ENCODE measurements at places on chromosomes 16 and 17. TPM values are rescaled to one million over a fixed set of nuclear protein-coding genes. Genes with fewer than 3 reads are reported as not detected.

MTSS2 gene
- total RNA-seq: 5.5 TPM

DNA sequence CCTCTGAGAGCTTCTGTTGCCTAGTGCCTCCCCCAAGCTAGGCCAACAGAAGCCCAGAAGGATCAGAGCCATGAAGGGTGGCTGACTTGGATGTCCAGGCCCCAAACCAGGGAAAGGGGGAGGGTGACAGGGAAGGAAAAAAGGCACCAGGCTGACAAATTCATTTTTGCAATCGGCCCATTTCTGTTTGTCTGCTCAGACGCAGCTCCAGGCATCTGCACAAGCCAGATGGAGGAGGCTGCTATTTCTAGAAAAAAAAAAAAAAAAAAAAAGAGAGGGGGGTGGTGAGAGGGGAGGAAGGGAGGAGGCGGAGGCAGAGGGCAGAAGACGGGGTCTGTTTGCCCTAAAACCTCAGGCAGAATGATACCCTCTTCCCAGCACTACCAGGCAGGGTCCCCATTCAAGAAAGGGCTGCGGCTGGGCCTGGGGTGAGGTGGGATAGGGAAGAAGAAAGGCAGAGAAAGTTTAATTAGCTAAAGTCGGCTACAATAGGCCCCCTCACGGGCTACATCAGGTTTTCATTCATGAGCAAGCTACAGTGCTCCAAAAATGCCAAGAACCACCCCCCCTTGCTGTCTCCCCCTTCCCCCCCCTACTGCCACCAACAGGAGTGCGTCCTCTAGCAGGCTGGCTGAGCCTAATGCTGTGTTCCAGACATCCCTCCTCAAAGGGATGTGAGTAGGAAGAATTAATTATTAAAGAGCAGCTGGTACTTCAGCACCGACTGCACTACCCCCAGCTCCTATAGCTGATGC lies 2.4 kb downstream of the HDAC5 start:
- no peak overlapping the region for H3K4me3 ChIP-seq
- no peaks in the 10 kb centered on the region for H3K27me3 ChIP-seq

SLC13A5 gene
- total RNA-seq: 0.22 TPM

- H3K27me3 ChIP-seq: no peaks in the 10 kb centered on the region
- DNase-seq: no peak
- peak overlapping the region; percentile 7 for H3K27ac ChIP-seq
- H3K4me3 ChIP-seq: peak overlapping the region; percentile 88
- no peaks in the 10 kb centered on the region for H3K36me3 ChIP-seq
These were observed 1.5 kb downstream of the TEX2 start for GRCh38 chr17:64261417-64262145.

DNA sequence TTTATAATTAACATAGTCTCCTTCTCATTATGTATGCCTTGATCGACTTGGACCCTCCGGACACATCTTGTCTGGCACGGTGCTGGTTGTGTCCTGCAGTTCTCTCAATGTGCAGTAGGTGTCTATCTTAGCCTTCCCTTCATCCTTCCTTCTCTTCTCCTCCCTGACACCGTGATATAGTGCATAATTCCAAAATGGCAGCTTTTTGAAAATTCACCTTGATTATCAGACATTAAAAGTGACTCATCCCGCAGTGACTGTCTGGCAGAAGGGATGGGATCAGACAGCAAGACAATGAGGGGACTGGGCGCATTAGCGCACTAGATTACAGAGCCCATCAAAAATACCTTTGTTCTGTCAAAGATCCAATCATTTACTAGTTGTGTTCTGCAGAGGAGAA lies 70.0 kb upstream of the PMFBP1 start:
- no peak for DNase-seq
- no peaks in the 10 kb centered on the region for H3K36me3 ChIP-seq
- H3K27ac ChIP-seq: no peak overlapping the region
- H3K27me3 ChIP-seq: no peaks in the 10 kb centered on the region

- H3K4me1 ChIP-seq: peaks cover 28% of the 10 kb centered on the region
- H3K27ac ChIP-seq: no peak overlapping the region
- peaks cover 4% of the 10 kb centered on the region for H3K36me3 ChIP-seq
- H3K4me3 ChIP-seq: peak overlapping the region; percentile 4
These were observed 3.3 kb upstream of the NFE2L1 start for GRCh38 chr17:48044851-48045250.

DNA sequence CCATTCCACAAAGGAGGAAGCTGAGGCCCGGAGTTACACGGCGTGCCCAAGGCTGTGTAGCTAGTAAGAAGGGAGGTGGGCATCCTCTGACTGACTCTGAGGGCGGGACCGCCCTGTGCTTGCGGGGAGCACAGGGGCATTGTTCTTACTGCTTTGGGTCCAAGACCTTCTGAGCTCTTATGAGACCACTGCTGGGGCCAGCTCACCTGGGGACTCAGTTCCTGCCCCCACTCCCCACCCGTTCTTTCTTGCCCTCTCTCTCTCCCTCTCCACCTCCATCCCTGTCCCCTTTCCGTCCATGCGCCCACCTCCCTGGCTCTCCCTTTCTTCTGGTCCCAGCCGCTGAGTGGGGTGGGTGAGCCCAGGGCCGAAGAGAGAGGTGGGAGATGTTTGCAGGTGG lies 19.6 kb downstream of the CCR7 start:
- H3K4me1 ChIP-seq: peaks cover 94% of the 10 kb centered on the region
- no peaks in the 10 kb centered on the region for H3K27me3 ChIP-seq
- peak overlapping the region; percentile 92 for H3K27ac ChIP-seq

TVP23A gene
- total RNA-seq: 0.60 TPM

GRCh38 chr17:35289222-35289621 lies 46.4 kb downstream of the SLFN5 start:
- H3K27ac ChIP-seq: peak overlapping the region; percentile 84
- H3K36me3 ChIP-seq: peaks cover 3% of the 10 kb centered on the region
- peak overlapping the region; percentile 65 for H3K4me3 ChIP-seq
- DNase-seq: no peak
- H3K4me1 ChIP-seq: peaks cover 35% of the 10 kb centered on the region

GRCh38 chr17:61627125-61627524 lies 36.1 kb upstream of the NACA2 start:
- H3K27me3 ChIP-seq: peaks cover 33% of the 10 kb centered on the region
- DNase-seq: no peak
- H3K4me1 ChIP-seq: no peaks in the 10 kb centered on the region
- no peaks in the 10 kb centered on the region for H3K36me3 ChIP-seq
- H3K4me3 ChIP-seq: no peak overlapping the region
- H3K27ac ChIP-seq: no peak overlapping the region

GRCh38 chr17:70053241-70054234 lies 21.5 kb upstream of the KCNJ16 start:
- no peaks in the 10 kb centered on the region for H3K27me3 ChIP-seq
- no peak overlapping the region for H3K27ac ChIP-seq
- no peak for DNase-seq
- no peaks in the 10 kb centered on the region for H3K36me3 ChIP-seq
- no peak overlapping the region for H3K4me3 ChIP-seq

ZNF750 gene
- total RNA-seq: not detected

- no peak overlapping the region for H3K4me3 ChIP-seq
- H3K36me3 ChIP-seq: no peaks in the 10 kb centered on the region
- no peak for DNase-seq
- peaks cover 4% of the 10 kb centered on the region for H3K4me1 ChIP-seq
These were observed 5.9 kb downstream of the TMEM98 start for GRCh38 chr17:32933881-32934280.

PLEKHG4 gene
- 30.4 TPM for total RNA-seq

- peak overlapping the region; percentile 54 for H3K4me3 ChIP-seq
- H3K4me1 ChIP-seq: no peaks in the 10 kb centered on the region
- DNase-seq: peak; percentile 72
- peak overlapping the region; percentile 68 for H3K27ac ChIP-seq
- H3K36me3 ChIP-seq: no peaks in the 10 kb centered on the region
- H3K27me3 ChIP-seq: peaks cover 3% of the 10 kb centered on the region
These were observed 8.1 kb upstream of the TIMP2 start for GRCh38 chr17:78933025-78933958.

- no peak overlapping the region for H3K27ac ChIP-seq
- H3K4me1 ChIP-seq: peaks cover 21% of the 10 kb centered on the region
- peaks cover 3% of the 10 kb centered on the region for H3K36me3 ChIP-seq
These were observed 23.1 kb downstream of the MIS12 start for GRCh38 chr17:5509482-5509881.

GRCh38 chr17:16281351-16281750 lies 64.3 kb downstream of the PIGL start:
- H3K4me1 ChIP-seq: peaks cover 10% of the 10 kb centered on the region
- no peak for DNase-seq
- H3K36me3 ChIP-seq: peaks cover 14% of the 10 kb centered on the region
- H3K27me3 ChIP-seq: no peaks in the 10 kb centered on the region
- no peak overlapping the region for H3K4me3 ChIP-seq

GRCh38 chr16:2527071-2527783 lies 4.0 kb downstream of the CEMP1 start:
- no peak overlapping the region for H3K27ac ChIP-seq
- DNase-seq: no peak
- H3K27me3 ChIP-seq: no peaks in the 10 kb centered on the region
- H3K36me3 ChIP-seq: no peaks in the 10 kb centered on the region
- H3K4me3 ChIP-seq: no peak overlapping the region

DNA sequence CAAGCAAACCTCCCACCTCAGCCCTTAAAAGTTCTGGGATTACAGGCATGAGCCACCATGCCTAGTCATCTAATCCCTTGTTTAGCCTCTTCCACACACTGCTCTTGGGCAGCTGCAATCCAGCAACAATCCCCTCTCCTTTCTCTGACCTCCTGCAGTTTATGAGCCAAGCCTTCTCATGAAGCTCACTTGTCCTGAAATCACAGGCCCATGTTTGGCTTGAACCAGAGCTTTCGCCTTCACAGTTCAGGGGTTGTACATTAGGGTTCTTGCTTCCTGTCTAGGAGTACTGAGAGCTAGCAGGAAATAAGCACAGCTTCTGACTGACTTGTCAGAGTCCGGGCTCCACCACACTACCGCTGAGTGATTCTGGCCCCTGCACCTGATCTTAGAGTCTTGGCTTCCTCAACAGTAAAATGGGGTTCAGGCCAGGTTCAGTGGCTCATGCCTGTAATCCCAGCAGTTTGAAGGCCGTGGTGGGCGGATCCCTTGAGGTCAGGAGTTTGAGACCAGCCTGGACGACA lies 16.3 kb downstream of the ERAL1 start:
- peak overlapping the region; percentile 6 for H3K4me3 ChIP-seq
- H3K27me3 ChIP-seq: no peaks in the 10 kb centered on the region
- DNase-seq: peak; percentile 56

AMDHD2 gene
- 28.2 TPM for total RNA-seq

DNA sequence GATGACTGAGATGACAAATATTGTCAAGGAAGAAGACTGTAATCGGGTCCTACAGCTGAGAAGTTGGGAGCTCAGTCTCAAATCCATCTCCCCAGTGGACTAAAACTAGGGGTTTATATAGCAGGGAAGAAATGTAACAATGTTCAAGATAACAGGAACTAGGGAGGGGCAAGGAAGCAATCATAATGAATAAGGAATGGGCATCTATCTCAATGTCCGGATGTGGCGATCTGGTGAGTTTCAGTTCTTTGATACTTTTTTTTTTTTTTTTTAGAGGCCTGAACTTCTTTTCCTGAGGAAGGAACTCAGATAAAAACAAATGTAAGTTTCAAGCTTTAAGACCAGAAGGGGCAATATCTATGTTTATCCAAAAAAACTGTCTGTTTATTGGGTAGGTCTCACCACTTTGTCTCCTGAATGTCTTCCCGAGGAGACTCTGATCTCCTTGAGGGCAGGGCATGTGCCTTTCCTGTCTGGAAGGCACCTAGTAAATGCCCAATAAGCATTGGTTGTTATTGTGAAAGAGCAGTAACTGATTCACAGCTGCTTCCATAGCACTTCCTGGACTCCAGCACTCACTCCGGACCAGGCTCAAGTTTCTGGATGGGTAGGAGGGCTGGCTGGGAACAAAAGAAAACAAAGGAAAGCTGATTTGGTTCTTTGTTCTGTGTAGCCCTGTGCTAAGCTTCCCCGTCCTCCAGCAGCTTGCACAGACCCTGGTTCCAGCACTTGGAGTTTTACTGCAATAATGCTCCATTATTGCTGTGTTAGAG lies 51.9 kb downstream of the MEOX1 start:
- H3K27me3 ChIP-seq: peaks cover 5% of the 10 kb centered on the region
- H3K4me3 ChIP-seq: no peak overlapping the region
- DNase-seq: no peak

- DNase-seq: no peak
- peak overlapping the region; percentile 94 for H3K4me3 ChIP-seq
- no peaks in the 10 kb centered on the region for H3K36me3 ChIP-seq
- peak overlapping the region; percentile 82 for H3K27ac ChIP-seq
- H3K4me1 ChIP-seq: peaks cover 41% of the 10 kb centered on the region
- no peaks in the 10 kb centered on the region for H3K27me3 ChIP-seq
These were observed 2.4 kb upstream of the MTMR4 start for GRCh38 chr17:58516644-58517377.

CNGB1 gene
- not detected for total RNA-seq

DNA sequence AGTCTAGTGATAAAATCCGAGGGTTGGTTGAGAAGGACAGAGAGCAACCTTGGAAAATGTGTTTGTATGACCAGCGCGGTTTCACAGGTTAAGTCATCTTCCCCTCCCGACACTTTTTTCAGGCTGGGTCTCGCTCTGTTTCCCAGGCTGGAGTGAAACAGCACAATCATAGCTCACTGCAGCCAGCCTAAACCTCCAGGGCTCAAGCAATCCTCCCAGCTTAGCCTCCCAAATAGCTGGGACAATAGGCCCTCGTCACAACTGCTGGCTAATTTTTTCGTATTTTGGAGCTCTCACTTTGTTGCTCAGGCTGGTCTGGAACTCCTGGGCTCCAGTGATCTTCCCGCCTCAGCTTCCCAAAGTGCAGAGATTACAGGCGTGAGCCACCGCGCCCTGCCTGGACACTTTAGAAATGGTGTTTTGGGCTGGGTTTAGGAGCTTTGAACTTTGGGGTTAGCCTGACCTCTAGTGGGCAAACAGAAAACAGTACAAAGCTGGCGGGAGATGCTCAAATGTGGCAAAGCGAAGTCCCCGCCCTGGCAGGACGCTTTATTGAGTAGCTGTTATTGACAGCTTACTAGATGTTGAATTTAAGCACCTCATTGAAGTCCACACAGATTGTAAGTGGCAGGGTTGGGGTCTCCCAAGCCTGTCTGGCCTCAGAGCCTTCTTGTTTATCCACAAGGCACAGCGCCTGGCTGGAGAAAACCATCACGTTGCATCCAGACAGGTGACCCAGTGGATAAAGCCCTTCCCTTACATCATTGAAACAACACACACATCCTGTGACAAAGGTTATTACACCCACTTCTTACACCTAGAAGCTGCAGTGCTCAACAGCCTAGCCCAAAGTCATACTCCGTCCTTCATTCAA lies 34.7 kb upstream of the RBBP6 start:
- no peaks in the 10 kb centered on the region for H3K4me1 ChIP-seq
- no peak overlapping the region for H3K27ac ChIP-seq
- no peaks in the 10 kb centered on the region for H3K27me3 ChIP-seq
- no peak overlapping the region for H3K4me3 ChIP-seq

TMED6 gene
- total RNA-seq: 3.3 TPM

GRCh38 chr17:17563530-17563929 lies 28.0 kb downstream of the PEMT start:
- H3K27ac ChIP-seq: no peak overlapping the region
- H3K4me3 ChIP-seq: no peak overlapping the region
- DNase-seq: no peak
- no peaks in the 10 kb centered on the region for H3K4me1 ChIP-seq

DNA sequence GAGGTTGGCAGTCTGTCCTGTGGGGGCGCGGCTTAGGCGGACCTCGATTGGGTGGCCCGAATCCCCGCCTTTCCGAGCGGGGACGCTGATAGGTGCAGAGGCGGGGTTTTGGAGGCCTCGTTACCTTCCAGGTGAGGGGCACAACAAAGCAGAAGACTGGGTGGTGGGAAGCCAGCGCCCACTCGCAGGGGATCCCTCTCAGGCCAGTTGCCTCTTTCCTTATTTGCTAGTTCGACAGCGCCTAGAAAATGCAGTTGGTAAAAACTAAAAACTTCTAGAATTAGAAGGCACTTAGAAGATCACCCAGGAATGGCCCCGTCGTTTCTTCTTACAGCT lies 730 bp downstream of the KAT7 start:
- H3K4me3 ChIP-seq: peak overlapping the region; percentile 94
- peaks cover 40% of the 10 kb centered on the region for H3K36me3 ChIP-seq
- H3K27me3 ChIP-seq: no peaks in the 10 kb centered on the region

All from activated T-cell treated with anti-CD3 and anti-CD28 coated beads, Interleukin-2, amount 50 U/mL, for 72 hours (primary cell).